AG08396 (cell line): ENCODE measurements at places on chromosomes 13 and 19.

GRCh38 chr19:30799865-30800755, 427.9 kb downstream of the ZNF536 start:
- DNase-seq: peak; percentile 65

DNA sequence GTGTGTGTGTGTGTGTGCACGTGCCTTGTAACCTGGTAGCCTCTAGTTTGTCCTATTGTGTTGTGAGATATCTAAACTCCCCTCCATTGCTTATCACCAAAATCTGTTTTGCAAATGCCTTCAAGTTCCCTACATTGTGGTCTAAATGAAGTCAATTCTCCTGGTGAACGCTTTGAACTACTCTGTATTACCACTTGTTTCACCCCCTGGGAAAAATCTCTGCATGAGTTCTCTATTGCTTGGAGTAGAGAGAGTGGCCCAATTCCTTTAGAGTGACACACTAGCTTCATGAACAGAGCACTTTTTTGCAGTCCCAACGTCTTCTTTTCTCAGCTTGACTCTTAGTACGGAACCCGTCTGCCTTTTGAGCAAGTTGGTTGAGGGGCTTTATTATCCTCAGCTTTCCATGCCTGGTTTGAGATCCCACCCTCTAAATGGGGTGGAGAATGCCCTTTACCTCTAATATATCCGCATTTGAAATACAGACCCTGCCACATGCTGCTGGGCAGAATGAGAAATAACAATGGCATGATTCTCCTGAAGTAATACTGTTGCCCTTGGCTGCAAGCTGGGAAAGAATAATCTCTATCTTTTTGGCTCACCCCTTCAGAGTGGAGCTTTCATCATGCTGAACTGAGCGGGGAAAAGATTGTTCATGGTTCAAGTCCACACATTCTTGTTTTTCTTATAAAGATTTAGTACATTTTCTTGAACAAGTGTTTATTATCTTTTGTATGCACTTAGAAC, 2545.3 kb downstream of the PCDH9 start:
- no peak for DNase-seq

- DNase-seq: peak; percentile 87
Measured at GRCh38 chr13:19845758-19846157, 17.7 kb downstream of the ZMYM5 start.

- DNase-seq: no peak
Measured at GRCh38 chr19:29293292-29293691, 80.3 kb upstream of the UQCRFS1 start.

DNA sequence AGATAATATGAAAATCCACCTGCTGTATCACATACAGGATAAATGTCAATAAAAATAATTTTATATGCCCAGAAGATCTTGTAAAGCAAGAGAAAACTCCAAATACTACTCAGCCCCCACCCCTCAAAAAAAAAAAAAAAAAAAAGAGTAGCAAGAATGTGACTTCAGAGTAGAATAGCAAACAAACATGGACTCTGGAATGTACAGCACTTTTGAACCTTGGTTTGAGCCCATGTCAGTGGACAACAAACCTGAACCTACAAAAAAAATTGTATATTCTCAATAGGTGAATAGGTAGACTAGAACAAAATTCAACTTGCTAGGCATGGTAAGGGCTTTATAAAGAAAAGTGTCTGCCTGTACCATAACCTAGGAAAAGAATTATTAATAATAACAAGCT, 428.0 kb downstream of the SLITRK6 start:
- no peak for DNase-seq

DNA sequence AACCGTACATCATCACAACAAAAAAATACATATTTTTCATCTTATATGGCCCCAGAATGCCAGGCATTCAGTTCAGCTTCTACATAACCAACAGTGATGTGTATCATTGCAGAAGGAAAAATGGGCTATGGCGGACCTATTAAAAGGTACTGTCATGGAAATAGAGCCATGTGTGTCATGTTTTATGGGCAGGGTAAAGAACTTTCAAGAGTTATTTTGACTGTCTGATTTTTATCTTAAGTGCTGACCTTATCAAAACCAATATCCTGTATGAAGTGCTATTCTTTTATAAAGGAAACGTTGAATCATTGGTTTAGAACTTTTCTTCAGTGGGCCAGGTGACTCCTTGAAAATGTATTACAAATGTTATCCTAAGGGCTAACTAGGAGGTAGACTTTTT, 9.9 kb downstream of the ZNF507 start:
- DNase-seq: no peak

- no peak for DNase-seq
Measured at GRCh38 chr13:93936901-93937300, 542.6 kb downstream of the DCT start.

GRCh38 chr13:105920370-105920769, 615.1 kb downstream of the EFNB2 start:
- DNase-seq: peak; percentile 22

DNA sequence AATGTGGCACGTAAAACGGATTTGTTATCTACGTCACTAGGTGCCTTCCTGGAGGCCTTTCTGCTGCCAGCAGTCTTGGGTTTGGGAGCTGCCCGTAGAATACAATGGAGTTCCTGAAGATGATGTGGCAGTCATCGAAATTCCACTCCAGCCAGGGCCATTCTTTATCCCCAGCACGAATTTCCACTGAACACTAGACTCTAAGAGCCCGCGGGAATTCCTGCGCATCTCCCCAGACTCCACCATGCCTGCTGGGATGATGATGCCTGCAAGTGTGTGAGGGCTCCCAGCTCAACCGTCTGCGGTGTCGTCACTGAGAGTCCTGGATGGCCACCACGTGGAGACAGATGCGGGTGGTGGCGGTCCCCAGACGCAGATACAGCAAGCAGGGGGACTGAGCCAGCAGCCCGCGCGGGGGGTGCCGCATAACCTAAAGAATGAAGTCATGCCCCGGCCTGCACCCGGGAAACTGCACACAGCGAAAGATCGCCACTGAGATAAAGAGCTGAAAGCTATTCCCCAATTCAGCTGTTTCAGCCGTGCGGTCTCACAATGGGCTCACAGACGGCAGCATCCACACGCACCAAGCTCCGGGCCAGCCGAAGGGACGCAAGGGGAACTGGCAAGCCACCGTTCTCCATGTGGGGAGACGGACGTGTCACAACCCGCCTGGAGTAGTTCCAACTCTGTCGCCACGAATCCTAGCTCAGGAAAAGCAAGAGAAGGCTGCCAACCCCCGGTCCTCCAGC, 41.1 kb downstream of the COL4A1 start:
- no peak for DNase-seq

DNA sequence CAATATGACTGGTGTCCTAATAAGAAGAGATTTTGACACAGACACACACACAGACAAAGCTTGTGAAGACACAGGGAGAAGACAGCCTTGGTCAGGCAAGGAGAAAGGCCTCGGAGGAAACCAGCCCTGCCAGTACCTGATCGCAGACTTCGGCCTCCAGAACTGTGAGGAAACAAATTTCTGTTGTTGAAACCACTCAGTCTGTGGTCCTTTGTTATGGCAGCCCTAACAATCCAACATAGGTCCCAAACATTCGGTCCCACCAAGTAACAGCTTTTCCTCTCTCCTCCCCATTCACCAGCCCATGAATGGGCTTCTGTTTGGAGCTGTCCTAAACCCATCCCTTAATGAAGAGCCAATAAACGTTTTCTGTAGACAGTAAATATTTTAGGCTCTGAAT, 36.4 kb upstream of the UBAC2 start:
- no peak for DNase-seq

DNA sequence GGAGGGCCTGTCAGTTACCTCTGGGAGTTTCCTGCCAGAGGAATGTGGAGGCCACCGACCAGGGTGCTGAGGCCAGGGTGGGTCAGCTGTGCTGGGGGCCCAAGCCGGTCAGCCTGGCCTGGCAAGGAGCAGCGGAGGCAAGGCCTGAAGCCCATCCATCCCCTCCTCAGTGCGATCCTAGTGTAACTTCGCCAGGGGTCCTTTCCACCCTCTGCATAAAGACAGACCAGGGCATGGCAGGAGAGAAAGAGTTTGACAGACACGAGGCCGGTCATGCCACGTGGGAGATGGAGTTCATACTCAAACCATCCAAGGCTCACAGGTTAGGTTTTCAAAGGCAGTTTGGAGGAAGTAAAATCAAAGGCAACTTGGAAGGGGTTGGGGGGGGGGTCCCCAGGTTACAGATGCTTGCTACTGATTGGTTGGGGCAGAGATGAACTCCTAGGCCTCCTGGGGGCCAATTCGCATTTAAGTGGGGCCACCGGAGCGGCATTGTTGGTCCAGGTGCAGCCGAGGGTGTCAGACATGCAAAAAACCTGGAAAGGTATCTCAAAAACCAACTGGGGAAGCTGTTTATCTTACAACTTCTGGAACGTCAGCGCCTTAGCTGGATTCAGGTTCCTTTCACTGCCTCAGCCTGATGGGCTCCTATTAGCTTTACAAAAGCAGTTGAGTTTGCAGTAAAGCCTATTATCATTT, 36.8 kb upstream of the DPRX start:
- DNase-seq: no peak

DNA sequence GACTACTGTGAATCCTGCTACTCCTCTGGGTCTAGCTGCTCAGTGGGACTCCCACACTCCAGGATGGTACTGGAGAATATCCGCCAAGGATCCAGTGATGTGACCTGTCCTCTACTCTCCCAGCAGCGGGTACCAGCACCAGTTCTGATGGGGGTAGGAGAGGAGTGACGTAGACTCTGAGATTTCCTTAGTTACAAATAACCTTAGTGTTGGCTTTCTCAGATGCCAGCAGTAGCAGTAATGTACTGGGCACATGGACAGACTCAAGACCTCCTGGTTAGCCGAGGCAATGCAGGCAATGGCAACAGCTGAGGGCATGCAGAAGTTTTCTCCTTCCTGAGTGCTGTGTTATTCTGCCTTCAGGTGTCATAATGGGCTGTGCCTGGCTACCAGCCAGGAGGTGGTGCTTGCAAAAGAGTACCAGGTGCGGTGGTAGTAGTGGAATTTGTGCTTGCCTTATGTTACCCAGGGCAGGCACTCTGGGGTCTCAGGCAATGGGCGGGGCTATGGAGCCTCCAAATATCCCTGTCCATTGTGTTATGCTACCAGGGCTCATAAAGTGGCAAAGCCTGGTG, 105.3 kb upstream of the KLF5 start:
- no peak for DNase-seq

DNA sequence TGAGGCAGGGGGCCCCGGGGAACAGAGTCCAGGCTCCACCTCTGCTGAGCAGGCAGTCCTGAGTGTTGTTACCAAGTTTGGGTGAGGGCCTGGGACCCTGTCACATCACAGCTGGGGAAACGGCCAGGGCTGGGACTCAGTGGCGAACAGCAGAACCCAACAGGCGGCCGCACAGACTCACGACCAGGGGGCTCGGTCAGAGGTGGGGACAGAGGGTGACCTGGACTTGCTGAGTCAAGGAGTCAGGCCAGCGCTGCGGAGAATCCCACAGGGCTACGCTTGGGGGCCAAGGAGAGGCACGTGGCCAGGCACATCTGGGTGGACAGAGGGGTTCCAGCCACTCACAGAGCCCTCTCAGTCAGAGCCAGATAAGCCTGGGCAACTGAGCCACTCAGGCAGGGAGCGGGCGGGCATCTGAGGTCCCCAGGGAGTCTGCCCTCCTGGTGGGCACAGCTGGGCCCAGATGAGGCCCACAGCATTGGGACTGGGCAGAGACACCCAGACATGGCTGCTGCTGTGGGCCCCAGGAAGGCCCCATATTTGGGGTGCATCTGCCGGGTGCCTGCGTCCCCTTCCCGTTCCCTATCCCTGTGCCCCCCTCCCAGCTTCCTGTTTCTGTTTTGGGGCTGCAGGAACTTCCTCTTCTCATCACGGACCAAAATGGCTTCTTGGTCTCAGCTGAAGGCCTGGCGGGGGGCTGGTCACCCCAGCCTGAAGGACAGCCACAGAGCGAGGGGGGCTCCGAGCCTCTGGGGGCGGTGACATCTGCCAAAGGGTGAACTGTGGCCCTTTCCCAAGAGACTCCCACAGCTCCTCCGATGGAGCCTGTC, 34.0 kb downstream of the CEBPA start:
- no peak for DNase-seq

DNA sequence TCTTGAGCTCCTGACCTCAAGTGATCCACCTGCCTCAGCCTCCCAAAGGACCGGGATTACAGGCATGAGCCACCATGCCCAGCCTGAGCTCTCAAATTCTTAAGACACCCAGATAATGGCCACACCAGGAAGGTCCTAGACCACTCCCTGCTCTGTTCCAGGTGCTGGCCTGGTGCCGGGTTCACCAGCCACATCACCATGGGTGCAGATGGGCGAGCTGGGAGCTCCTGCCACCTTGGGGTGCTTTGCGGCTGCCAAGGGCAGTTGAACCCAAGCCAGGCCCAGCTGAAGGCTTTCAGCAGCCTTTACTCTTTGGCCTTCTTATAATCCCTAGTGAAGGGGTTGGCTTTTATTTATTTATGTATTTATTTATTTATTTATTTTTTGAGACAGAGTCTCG, 4.9 kb downstream of the HPN start:
- no peak for DNase-seq

DNA sequence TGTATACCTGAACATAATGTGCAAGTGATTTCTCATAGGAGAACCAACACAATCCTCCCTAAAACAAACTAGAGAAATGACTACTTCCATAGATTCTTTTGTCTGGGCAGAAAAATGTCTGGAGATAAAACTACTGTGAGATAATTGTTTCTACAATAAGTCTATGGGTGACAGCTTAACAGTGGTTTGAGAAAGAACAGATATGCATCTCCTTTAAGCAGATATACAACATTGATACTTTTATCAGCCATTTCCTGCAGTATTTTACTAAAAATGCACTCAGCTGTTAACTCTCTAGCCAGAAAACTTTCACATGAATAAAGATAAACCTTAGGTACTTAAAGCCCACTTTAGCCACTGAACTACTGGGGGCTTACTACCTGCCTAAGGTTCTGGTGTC, 1132.4 kb downstream of the EFNB2 start:
- no peak for DNase-seq

DNA sequence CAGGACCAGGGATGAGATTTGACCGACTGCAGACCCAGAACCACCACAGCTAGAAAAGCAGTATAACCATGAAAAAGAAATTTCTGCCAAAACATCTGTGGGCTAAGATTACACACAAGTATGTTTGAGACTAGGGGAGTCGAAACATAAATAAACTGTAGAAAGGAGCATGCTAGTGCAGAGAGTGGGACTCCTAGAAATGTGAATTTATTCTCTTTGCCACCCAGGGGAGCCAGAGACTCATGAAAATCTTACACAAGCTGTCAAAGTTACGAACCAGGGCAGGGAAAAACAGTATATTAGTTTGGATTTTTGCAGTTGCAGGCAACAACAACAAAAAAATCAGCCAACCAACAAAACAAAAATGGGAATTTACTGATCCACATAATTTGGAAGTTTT, 12.3 kb upstream of the HSPH1 start:
- DNase-seq: peak; percentile 34

DNA sequence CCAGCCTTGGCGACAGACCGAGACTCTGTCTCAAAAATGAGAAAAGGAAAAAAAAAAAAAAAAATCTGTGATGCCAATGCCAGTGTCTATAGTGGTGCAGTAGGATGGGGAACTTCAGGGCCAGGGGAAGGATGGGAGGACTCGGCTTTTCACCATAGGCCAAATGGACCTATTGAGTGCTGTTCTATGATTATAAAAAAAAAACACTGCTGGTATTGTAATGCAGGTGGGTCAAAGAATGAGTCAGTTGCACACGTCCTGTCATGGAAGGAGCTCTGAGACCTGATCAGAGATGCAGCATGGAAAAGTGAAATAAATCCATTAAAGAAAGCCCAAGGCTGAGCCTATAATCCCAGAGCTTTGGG, 7.0 kb downstream of the DNAJB1 start:
- no peak for DNase-seq

- DNase-seq: no peak
Measured at GRCh38 chr19:5590865-5591154, 23.1 kb upstream of the TINCR start.
